ENCODE measurements at places on chromosomes 3 and 15.

DNA sequence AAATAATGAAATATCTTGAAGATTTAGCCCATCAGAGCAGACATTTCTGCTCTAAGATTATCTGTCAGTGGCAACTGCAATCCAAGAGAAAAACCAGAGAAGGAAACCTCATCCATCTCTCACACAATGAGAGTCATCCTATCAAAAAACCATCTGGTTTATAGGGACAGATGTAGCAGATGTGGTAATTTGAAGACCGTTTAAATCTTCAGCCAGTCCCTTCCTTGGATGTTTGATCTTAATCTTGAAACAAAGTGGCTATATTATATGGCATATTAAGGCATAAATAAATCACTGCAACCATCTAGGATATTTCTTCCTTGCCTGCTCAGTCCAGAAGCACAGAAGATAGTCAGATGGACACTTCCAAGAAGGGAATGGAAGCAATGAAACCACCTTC lies 305.3 kb downstream of the MAGI1 start:
- DNase-seq: no peak

- no peak for DNase-seq
Observed at GRCh38 chr3:108822123-108822897, at the start of gene TRAT1. Gene TRAT1 (plus strand): TSS chr3:108822786. CDS start chr3:108822928, 142 bp downstream.

DNA sequence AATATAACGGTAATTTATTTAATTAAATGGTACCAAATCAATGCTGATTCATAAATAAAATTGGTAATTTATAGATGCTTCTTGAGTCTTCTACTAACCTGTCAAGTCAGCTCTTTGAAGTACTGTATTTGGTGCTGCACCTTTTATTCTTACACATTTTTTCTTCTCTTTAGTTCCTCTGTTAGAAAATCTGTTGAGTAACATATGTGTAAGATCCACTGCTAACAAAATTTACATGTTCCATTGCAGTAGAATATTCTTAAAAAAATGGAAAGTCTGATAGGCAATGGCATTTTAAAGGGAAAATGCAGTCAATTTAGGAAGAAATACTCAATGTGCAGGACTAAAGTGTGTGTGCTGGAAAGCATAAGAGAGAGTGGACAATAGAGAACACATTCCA lies 936.6 kb downstream of the ZPLD1 start:
- no peak for DNase-seq

DNA sequence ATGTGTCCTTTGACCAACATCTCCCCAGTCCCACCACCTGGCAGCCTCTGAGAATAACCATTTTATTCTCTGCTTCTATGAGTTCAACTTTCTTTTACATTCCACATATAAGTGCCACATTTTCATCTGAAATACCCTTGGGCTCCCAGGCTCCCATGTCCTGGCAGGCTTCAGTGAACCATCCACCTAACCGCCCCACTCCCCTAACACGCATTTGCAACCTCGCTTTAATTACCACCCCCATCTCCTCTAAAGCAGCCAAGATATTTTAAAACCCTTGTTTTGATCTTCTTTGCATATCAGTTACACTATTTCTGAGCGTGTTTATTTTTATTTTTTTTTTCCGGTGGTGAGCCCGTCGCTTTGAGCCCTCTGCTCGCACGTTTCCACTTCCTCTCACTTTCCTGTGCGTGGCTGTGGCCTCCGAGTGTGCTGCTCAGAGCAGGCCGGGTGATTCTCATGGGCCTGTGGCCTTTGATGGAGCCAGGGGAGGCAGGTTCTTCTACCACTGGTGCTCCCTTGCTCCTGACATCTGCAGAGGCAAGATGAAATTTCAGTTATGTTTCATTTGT lies 195.4 kb upstream of the LPP start:
- no peak for DNase-seq

- DNase-seq: no peak
Observed at GRCh38 chr3:56981445-56982230, 78.8 kb upstream of the SPATA12 start.

DNA sequence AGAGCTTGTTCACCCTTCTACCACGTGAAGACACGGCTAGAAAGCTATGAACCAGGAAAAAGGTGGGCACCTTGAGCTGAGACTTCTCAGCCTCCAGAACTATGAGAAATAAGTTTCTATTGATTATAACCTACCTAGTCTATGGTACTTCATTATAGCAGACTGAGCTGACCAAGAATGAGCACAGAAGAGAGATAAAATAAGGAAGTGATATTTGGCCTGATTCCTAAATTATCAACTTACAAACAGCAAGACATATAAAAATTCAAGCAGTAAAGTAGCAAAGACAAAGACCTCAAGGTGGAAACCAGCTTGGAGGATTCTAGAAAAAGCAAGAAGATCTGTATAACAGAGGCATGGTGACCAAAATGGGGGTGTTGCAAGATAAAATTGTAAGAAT lies 63.9 kb upstream of the OSTN start:
- no peak for DNase-seq

DNA sequence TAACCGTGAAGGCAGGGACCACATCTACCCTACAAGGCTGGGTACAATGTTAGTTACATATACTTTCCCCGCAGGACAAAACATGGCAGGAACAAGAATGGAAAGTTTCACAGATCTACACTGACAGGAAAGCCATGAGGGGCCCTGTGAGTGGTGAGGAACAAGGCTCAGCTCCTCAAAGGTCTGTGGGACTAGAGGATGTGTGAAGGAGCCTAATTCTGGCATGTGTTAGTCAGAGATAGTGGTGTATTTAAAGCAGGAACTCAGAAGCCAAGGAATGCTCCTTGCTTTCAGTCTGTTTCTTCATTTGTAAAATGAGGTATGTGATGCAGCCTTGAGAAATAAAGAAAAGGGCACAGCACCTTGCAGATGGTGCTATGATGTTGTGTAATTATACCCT lies 25.1 kb downstream of the ETV5 start:
- DNase-seq: no peak

- no peak for DNase-seq
Observed at GRCh38 chr3:4717363-4717740, 224.2 kb downstream of the ITPR1 start.

GRCh38 chr3:160981217-160981938 lies 123.8 kb downstream of the B3GALNT1 start:
- DNase-seq: no peak

DNA sequence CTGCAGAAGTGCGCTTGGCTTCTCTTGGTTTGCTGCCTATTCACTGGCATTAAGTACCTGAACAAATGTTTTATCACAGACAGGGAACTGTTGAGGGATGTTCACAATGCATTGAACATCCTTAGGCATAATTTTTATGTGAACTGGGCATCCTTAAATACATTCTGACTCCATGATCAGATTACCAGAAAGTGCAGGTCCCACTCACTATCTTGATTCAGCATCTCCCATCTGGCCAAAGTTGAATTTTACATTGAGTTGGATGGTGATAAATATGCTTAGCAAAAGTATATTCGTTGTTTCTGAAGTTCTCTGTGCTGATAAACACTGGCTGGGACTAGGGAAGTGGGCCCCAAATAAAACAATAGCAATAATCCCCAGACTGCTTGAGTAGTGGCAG lies 108.5 kb downstream of the RBMS3 start:
- no peak for DNase-seq

GRCh38 chr3:47092090-47092489 lies 71.8 kb downstream of the SETD2 start:
- DNase-seq: no peak

- DNase-seq: no peak
Observed at GRCh38 chr3:122533931-122534334, 19.2 kb upstream of the KPNA1 start.

- no peak for DNase-seq
Observed at GRCh38 chr3:126910231-126910630, 72.7 kb upstream of the PLXNA1 start.

GRCh38 chr15:61169904-61170695 lies 59.0 kb downstream of the RORA start:
- no peak for DNase-seq

GRCh38 chr15:63891079-63891767 lies 57.5 kb upstream of the HERC1 start:
- peak; percentile 76 for DNase-seq

DNA sequence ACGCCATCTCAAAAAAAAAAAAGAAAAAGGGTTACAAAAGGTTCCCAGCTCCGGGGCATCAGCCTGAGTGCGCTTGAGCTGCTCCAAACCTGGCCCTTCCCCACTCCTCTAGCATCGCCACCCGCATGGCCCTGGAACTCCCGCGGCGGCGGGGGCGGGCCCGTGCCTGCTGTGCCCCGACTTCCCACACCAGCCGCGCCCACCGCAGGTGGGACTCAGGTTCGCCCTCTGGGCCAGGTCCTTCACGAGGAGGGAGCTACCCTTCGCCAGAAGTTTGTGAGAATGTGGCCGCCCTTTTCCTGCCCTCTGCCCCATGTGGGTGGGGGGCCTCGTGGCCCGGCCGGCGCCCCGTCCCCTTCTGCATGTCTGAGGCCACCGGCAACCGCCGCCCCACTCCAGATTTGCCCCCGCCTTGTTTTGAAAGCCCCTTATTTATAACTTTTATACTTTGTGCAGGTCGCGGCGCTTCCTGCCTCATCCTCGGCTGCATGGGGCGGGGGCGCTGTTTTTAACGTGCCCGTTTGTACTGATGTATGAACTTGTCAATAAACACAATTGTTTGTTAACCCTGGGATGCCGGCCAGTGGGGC lies 507 bp upstream of the JMJD7 start:
- DNase-seq: peak; percentile 73

GRCh38 chr15:77706482-77707244 lies 74.0 kb upstream of the LINGO1 start:
- DNase-seq: no peak

DNA sequence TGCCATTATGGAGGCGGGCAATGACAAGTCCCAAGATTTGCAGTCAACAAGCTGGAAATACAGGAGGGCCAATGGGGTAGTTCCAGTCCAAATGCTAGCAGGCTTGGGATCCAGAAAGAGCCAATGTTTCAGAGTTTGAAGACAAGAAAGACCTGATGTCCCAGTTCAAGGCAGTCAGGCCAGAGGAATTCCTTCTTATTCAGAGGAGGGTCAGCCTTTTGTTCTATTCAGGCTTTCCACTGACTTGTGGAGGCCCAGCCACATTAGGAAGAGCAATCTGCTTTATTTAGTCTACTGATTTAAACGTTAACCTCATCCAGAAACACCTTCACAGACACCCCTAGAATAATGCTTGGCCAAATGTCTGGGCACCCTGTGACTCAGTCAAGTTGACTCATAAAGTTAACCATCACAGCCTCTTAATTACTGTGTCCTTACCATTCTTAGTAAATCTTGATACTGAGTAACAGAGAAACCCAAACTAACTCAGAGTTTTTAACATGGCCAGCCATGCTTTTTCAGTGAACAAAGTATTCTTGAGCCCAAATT lies 50.9 kb upstream of the NPHP3 start:
- no peak for DNase-seq
